ENCODE measurements at places on chromosomes 16 and 17.

DNA sequence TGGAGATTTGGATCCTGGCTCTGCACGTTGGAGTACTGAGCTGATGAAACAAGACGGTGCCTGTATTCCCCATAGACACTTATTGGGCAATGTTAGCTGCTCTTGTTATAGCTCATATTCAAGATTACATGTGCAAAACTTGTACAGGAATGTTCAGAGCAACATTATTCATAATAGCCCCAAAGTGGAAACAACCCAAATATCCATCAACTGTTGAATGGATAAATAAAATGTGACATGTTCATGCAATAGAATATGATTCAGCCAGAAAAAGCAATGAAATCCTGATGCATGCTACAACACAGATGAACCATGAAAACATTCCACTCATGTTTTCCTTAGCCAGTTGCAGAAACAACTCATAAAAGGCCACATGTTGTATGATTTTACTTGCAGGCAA lies 5.7 kb upstream of the SDR42E1 start:
- DNase-seq: peak; percentile 98

- peak; percentile 46 for DNase-seq
Measured at GRCh38 chr16:72050769-72051464, 3.4 kb upstream of the HP start.

- peak; percentile 40 for DNase-seq
Measured at GRCh38 chr17:14942526-14943190, 322.5 kb downstream of the PMP22 start.

DNA sequence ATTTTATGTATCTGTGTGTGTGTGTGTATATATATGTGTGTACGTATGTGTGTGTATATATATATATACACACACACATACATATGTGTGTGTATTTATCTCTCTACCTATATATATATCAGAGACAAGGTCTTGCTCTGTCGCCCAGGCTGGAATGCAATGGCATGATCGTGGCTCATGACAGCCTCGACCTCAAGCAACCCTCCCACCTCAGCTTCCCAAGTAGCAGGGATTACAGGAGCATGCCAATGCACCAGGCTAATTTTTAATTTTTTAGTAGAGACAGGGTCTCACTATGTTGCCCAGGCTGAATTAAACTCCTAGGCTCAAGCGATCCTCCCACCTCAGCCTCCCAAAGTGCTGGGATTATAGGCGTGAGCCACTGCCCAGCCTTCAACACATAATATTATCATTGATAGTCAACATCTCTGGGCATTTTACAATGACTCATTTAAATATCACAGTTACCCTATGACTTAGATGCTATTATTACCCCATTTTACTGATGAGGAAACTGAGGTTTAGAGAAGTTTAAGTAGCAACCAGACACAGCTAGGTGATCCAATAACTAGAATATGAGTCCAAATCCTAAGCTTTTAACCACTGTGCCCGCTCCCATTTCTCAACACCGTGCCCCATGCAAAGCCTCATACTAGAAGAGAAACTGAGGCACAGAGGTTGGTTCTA lies 24.3 kb downstream of the G6PC3 start:
- DNase-seq: no peak

DNA sequence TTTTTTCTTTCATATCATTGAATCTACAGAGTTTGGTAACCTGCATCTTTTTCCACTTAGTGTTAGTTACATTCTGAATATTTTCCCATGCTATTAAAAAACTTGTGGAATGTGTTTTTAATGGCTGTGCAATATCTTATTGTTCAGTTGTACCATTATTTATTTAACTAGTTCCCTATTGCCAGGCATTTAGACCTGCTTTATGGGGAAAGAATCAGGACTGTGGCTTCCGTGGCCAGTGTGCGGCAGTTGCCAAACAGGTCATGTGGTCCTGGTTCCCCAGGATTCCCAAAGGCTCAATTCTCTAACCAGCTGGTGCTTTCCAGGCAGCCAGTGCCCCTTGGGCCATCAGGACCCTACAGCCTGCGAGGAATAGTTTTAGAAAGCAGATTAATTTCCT lies 30.8 kb downstream of the NDEL1 start:
- peak; percentile 97 for DNase-seq

DNA sequence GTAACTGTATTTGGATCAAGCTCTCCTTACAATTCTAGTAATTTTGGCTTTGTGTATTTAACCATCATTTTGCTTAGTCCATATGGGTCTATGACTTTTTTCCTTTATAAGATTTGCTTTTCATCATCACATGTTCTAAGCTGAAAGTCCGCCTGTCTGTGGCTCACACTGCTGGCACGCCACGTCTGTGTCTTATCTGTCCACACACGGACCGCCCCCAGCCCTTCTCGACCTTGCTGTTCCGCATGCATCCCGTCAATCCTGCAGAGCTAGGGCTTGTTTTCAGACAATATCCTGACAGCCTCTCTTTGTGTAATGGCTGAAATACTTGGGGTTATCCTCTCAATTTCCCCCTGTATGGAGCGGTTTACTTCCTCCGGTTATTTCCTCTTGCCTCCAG lies 8.4 kb upstream of the ALDH3A1 start:
- DNase-seq: no peak

- DNase-seq: no peak
Measured at GRCh38 chr17:159609-160008, 21.8 kb downstream of the DOC2B start.

DNA sequence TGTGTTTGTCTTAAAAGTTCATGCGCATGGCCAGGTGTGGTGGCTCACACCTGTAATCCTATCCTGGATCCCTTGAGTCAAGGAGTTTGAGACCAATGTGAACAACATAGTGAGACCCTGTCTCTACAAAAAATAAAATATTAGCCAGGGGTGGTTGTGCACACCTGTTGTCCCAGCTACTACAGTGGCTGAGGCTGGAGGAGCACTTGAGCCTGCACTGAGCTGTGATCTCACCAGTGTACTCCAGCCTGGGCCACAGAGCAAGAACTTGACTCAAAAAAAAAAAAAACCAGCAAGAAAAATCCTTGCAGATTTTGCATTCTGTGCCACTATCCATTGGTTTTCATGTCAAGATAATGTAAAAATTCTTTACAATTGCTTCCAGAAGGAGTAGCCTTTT lies 8.2 kb downstream of the KSR1 start:
- DNase-seq: no peak

- peak; percentile 2 for DNase-seq
Measured at GRCh38 chr16:71311553-71312158, 22.5 kb upstream of the CMTR2 start.

GRCh38 chr16:82360024-82360783 lies 190.2 kb upstream of the MPHOSPH6 start:
- no peak for DNase-seq

DNA sequence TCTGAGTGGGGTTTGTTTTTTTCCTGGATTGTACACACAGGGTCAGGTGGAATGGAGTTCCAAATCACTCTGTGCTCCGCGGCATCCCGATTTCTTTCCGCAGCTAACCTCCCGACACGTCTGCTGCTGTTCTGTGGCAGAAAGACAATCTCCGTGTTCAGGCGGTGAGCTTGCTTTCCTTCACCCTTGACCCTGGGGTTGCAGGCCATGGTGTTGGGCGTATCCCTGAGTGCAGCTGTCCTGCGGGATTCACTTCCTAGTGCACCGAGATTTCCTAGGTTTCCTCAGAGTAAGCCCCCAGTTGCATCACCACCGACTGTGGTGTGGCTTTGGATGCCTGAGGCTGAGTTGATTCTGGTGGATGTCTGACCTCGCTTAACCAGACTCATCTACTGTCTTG lies 7.8 kb upstream of the ARL6IP1 start:
- no peak for DNase-seq

DNA sequence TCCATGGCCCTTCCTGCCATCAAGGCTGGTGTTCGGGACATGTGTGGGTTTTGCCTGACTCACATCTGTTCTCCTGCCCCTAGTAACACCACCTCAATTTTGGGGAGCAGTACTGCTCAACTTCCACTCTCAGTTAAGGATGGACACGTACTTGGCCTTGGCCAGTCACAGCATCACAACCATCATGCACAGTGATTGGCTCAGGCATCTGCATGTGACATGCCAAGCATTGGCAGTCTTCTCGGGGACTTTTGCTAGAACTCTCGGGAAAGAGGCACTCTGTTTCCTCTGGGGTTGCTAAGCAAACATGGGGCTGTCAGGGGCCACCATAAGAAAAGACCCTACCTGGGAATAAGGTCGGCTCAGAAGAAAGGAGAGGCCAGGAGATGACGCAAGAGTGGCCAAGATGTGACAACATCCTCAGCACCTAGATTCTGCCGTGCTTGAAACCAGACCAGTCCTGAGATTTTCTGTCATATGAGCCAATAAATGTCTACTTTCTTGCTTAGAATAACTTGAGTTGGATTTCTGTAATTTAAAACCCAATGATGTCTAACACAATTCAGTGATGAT lies 11.9 kb upstream of the KDM8 start:
- DNase-seq: no peak

- DNase-seq: no peak
Measured at GRCh38 chr16:50944436-50944835, 202.6 kb downstream of the CYLD start.

- DNase-seq: peak; percentile 23
Measured at GRCh38 chr17:38602453-38602852, 3.3 kb downstream of the SRCIN1 start.

GRCh38 chr17:8256691-8257090 lies 7.6 kb downstream of the PFAS start:
- DNase-seq: no peak

GRCh38 chr17:55830699-55831471 lies 80.0 kb downstream of the PCTP start:
- no peak for DNase-seq

DNA sequence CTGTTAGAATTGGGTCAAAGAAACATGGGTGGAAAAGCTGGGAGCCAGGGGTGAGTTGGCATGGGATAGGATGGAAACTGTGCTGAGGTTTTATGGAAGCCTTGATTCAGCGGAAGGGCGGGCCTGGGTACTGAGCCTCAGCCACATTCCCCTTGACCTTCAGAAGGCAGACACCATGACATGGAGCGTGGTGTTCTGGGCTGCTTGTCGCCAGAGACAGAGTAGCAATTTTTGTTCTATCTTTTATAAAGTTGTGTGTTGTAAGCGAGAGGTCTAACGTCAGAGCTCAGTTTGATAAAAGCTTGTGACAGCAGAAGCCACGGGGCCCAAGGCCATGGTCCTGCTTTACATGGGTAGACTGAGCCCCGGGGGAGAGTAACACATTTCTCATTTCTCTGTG lies 50.2 kb downstream of the SLC47A1 start:
- no peak for DNase-seq

- DNase-seq: no peak
Measured at GRCh38 chr16:23836404-23837311, 875 bp downstream of the PRKCB start.

- peak; percentile 96 for DNase-seq
Measured at GRCh38 chr16:84643180-84643583, 5.1 kb upstream of the KLHL36 start.

DNA sequence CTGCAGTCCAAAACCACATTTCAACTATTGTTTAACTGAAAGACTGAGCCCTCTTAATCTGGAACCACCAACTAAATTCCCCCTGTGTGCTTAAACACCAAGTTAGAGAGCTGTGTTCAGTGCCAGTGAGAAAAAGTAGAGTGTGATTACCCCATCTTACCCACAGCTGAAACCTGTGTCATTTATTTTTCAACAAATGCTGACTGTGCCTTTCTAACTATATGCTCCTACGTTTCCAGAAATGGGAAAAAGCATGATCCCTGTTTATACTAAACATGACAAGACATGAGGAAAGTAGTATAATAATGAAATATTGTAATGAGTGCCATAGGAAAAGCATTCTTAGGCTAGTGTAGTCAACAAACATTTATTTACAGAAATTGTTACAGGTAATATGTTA lies 7.4 kb upstream of the TOX3 start:
- DNase-seq: no peak

DNA sequence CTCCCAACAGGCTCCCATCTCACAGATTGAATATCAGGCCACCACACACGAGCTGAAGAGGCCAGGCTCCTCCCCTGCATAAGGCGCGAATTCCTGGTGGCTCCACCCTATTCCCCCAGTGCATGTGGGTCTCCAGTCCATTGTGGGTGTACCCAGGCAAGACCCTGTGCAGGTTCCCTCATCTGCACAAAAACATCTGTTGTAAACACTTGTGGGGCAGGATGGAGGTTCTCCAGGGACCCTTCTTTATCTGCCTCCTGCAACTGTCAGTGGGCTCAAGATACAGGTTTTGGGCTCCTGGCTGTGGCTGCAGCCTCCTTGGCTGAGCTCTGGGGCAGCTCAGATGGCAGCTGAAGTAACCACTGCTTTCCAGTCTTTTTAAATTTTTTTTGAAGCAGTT lies 17.6 kb upstream of the LGALS9 start:
- DNase-seq: no peak

- DNase-seq: peak; percentile 59
Measured at GRCh38 chr16:64238571-64238970, 883.3 kb downstream of the CDH11 start.

- DNase-seq: no peak
Measured at GRCh38 chr17:4316648-4317047, 49.8 kb downstream of the UBE2G1 start.

- no peak for DNase-seq
Measured at GRCh38 chr16:49491771-49492761, 118.5 kb downstream of the C16orf78 start.

- no peak for DNase-seq
Measured at GRCh38 chr16:50719401-50720337, 22.2 kb upstream of the CYLD start.

GRCh38 chr17:72683506-72684404 lies 408.7 kb downstream of the SLC39A11 start:
- DNase-seq: peak; percentile 92

- DNase-seq: no peak
Measured at GRCh38 chr17:28746611-28747050, 2.8 kb downstream of the TRAF4 start.

GRCh38 chr16:23595246-23595950 lies 718 bp downstream of the NDUFAB1 start:
- no peak for DNase-seq

GRCh38 chr17:5485270-5486205 lies at the start of gene DERL2:
Gene DERL2 (minus strand): TSS chr17:5486178. CDS start chr17:5486161, 17 bp downstream.
- peak; percentile 35 for DNase-seq

GRCh38 chr17:7111784-7112509 lies 2.7 kb downstream of the ASGR2 start:
- DNase-seq: no peak

- peak; percentile 67 for DNase-seq
Measured at GRCh38 chr17:78421534-78422266, 43.3 kb downstream of the PGS1 start.

DNA sequence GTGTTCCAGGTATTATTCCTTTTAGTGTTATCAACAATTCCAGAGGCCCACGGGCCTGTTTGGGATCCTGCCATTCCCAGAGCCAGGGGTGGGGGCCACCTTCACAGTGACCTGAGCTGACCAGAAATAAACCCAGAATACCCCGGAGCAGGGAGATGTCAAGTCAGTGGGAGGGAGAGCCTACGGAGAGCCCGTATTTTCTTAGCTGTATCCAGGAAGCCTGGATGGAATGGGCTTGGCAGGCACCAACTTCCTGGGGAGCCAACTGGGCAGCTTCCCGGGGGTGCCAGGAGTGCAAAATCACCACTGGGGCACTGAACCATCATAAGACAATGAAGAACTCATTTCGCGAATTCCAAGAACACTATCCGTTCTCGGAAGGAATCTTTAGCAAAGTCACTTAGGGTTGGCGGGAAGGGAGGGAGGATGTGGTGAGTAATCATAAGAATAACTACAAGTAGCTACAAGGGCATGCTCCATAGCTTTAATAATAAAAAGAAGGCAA lies 13.2 kb upstream of the MRTFB start:
- no peak for DNase-seq

- no peak for DNase-seq
Measured at GRCh38 chr17:16398270-16399267, 16.8 kb upstream of the TRPV2 start.

GRCh38 chr16:13298666-13299065 lies 397.3 kb downstream of the SHISA9 start:
- no peak for DNase-seq

GRCh38 chr16:22665048-22665797 lies 148.7 kb upstream of the HS3ST2 start:
- no peak for DNase-seq
